Stimulated activated CD8-positive, alpha-beta memory T cell treated with anti-CD3 and anti-CD28 coated beads, Interleukin-4, amount 100 ng/mL, for 4 hours (primary cell): ENCODE measurements at places on chromosomes 7 and 10.

DNA sequence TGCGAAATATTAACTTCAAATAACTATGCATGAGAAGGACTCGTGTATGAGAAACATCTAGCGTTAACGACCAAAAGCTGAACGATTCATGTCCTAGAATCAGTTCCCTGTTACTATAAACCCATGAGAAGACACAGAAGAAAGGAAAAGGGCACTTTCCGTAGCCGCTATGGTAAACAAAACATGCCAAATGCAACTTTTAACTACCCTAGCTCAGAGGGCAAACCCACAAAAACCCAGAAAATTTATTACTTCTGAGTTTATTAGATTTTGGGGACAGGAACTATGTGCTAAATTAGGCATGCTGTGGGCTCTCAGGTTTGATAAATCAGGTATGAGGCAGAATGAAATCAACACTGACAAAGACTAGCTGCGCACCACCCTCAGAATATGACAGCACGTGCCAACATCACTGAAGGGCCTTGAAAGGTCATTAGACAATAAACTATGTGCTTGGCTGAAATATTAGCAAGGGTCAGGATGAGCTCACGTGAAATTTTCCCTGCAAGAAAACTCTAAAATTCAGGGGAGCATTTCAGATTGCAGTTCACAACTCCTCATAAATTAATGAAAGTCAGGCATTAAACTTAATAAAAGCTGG, 102.6 kb downstream of the GLI3 start:
- no peak for DNase-seq

- DNase-seq: no peak
Observed at GRCh38 chr10:59557642-59558041, 152.0 kb downstream of the SLC16A9 start.

GRCh38 chr7:129969881-129970446, 17.2 kb upstream of the UBE2H start:
- no peak for DNase-seq

GRCh38 chr10:62047960-62048383, 146.5 kb downstream of the ARID5B start:
- DNase-seq: no peak

DNA sequence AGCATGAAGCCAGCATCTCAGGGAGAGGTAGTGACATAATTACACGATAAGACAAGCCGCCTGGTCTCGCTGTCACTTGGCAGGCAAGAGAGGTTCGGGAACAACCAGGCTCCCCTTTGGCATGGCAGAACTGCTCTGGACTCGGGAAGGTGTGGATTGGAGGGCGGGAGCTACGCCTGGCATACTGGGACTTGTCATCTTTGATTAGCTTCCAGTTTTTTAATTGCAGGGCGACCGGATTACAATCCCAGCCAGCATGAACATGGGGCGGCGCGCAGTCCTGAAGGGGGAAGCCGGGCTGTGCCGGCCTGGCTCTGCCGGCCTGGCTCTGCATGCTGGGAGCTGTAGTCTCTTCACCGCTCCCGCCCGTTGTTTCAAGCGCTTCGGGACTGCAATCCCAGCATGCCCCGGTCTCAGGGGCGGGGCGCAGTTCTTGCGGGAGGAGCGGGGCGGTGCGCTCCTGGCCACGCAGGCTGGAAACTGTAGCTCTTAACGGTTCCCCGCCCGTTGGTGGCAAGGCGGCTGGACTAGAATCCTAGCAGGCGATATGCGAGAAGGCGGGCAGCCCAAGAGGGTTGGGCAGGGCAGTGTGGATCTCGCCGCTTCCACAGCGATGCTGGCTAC, 45.5 kb upstream of the ZNF716 start:
- DNase-seq: no peak
